ENCODE measurements at places on chromosomes 11 and 22.
A peak's percentile ranks its signal among the peaks of the same experiment; 100 is the strongest.

DNA sequence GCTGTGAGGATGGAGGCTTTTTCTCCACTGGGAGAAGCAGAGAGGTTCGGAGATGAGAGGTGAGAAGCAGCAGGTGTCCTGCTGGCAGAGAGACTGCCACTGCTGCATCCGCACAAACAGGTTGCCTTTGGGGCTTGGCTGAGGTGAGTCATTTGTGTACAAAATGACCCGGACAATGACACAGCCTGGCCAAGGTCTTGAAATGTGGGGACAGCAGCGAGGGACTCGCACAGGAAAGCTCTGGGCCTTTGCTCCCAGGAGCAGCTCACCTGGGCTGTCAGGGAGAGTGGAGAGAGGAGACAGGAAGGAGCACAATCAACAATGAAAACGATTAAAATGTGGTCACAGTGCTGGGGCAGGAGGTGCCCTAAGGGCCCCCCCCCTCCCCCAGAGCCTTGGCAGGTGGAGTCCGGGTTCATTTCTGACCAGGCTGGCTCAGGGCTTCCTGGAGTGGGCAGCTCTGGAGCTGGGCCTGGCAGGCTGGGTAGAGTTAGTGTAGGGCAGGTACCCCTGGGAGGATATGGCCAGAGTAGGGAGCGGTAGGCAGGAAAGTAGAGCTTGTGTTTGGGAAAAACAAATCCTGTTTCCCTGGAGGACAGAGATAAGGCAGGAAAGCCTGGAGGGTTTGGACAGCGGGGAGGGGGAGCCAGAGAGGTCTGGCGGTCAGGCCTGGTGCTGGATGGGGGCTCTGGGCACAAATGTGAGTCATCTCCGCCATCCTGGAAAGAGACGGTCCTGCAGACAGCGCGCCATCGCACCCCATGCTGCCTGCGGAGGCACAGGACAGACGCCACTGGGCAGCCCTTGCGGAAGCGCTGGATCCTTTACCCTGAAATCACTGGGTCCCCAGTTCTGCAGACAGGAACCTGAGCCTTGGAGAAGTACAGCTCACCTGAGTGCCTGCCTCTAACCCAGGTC is 37.8 kb upstream of the CELSR1 start:
- DNase-seq, result no peak

DNA sequence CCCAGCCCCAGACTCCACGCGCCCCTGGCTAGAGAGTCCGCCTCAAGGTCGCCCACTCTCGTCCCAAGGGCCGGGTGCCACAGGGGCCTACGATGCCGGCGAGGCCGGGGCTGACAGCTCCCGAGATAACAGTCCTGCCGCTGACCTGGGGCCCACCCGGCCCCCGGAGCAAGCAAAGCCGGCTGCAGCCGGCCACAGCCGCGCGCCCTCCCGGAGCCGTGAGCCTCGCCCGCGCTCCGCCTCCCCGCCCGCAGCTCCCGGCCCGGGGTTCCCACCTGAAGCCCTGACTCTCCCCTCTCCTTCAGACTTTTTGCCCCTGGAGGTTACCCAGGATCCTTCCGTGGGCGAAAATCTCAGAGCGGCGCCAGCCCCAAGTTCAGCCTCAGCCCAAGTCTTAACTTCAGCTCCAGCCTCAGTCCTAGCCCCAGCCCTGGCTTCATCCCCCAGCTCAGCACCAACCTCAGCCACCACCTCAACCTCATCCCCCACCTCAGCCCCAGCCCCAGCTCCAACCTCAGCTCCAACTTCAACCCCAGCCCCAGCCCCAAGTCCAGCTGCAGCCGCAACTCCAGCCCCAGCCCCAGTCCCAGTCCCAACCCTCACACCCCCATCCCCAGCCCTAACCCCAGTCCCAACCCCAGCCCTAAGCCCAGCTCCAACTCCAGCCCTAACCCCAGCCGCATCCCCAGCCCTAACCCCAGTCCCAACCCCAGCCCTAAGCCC is 1.7 kb downstream of the KLHDC7B start:
- no peak for DNase-seq

DNA sequence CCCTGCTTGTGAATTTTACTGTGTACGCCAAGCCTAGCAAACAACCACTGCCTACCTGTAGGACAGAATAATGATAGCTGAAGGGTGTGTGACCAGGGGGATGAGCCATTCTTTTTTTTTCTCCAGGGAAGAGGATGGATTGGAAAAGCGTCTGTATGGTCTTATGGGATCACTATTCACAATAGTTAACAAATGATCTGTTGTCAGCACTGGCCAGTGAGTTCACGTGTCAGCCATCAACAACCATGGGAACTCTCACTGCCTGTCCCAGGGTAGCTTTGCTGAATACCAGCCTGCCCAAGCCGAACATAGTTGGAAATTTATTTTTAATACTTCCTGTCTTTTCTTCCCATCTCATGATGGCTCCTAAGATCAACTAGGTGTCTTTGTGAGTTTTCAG is 170.2 kb downstream of the ST3GAL4 start:
- no peak for DNase-seq

DNA sequence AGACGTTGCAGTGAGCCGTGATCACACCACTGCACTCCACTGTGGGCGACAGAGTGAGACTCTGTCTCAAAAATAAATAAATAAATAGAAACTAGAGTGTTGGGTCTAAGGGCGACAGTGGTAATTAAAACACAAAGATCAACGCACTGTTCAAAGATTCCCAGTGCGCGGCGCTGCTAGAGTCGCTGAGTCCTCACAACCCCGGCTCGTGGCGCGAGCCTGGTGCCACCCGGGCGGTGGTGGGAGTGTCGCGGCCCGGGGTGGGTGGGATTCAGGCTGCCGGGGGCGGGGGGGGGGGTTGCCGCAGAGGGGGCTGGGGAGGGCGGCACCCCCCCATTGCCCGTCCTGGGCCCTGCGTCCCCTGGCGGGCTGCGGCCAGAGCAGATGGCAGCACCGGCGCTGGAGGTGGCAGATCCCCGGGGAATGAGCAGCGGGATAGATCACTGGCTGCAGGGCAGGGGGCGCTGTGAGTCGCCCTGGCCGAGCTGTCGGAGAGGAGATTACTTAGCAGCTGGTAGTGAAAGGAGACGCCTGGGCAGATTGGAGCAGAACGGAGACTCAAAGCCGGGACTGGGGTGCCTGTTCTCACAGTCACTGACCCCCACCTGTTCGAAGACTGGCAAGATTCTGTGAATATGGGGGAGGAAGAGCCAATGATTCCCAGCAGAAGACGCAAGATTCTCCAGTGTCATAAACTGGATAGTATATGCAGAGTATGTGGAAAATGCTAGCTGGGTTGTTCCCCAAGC is 30.2 kb upstream of the APOBEC3A start:
- DNase-seq, result peak; percentile 27

- DNase-seq, result no peak
These were observed 69.9 kb upstream of the RTL6 start for GRCh38 chr22:44567846-44568493.

DNA sequence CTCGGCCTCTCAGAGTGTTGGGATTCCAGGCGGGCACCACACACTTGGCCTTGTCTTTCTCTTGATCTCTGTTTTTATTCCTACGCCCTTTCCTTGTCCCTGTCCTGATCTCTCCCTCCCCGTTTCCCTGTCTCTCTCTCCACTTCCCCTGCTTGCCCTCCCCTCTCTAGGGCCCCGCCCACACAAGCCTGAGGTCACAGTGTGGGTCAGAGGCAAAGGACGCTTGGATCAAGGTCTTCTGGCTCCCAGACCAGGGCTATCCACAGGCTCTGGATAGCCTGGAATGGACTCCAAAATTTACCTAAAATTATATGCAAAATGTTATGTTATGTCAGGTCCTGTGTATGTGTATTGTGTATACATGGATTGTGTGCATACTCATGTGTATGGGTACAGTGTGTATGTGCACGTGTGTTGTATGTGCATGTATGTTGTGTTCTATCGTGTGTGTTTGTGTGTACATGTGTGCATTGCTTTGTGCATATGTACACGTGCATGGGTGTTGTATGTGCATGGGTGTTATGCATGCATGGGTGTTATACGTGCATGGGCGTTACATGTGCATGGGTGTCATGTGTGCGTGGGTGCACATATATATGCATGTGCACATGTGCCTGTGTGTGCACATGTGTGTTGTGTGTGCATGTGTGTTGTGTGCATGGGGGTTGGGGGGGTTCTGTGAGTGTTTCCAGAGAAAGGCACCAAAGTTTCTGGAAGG is 38.3 kb downstream of the TP53I11 start:
- DNase-seq, result no peak

DNA sequence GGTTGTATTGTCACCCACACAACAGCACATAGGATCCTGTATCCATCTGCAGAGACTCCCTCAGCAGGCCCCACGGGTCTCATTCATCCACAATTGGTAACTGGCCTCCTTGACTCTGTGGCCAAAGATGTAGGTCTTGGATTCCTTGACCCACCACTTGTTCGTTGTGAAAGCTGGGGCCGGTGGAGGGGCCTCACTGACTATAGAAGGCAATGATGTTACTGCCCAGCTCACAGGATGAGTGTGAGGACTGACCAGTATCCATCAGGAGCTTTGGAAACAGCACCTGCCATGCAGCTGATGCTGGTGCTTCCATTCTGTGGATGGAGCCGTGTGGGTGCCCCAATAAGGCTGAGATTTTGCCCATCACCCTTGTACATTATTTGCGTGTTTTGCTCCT is 615.7 kb downstream of the BRD1 start:
- no peak for DNase-seq

DNA sequence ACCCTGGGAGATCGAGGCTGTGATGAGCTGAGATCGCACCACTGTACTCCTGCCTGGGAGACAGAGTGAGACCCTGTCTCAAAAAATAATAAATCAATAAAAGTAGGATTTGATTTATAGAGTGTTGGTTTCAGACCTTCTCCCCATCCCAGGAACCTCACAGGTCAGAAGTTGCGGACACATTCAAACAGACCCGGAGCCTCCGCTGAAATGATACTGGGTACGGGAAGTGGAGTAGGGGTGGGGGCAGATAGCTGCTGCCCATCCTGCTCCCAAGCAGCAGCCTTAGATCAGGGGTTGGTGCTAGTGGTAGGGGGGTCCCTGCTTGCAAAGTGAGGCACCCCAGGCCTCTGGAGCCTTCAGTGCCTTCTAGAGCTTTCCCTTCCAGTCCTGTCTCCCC is 7.8 kb downstream of the PRDM11 start:
- DNase-seq, result no peak

GRCh38 chr11:104898685-104899013 is 389 bp upstream of the CASP12 start:
- no peak for DNase-seq

GRCh38 chr22:20060700-20061480 is 19.2 kb upstream of the DGCR8 start:
- no peak for DNase-seq

- no peak for DNase-seq
These were observed 54.0 kb downstream of the C11orf58 start for GRCh38 chr11:16792426-16792825.

DNA sequence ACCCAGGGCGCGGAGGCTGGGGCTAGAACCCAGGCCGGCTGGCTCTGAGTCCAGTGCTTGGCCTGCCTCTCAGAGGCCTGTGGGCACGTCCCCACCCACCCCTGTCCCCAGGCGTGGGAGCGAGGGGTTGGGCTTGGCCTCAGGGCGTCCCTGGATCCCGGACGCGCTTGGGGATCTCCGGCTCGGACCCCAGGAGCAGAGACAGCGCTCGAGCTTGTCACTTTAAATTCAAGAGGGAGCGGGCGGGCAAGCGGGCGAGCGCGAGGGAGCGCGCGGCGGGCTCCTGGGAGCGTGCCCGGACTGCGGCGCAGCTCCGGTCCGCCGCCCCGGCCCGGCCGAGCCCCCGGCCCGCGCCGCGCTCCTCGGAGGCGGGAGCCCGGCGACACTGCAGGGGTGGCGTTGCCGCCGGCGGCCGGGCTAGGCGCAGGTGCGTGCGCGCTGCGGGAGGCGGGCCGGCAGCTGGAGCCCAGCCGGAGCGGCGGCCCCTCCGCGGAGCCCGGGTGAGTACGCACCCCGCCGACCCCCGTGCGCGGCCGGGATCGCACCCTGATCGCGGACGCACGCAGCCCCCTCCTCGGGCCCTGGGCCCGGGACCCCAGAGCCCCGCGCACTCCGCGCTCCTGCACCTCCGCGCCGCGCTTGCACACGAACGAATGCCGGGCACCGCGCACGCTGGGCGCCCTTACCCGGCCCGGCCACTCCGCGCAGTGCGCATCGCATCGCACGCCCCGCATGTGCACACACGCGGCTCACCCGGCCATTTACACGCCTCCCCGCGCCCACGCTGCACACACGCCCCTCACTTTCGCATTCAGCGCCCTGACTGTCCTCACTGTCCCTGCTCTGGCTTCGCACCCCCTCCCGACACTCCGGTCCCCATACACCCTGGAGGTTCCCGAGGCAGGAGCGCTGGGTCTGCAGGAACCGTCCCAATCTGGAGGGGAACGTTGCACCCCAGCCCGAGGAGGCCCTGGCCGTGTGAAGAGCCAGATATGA is at the start of gene SYT12:
TSS of gene SYT12 (plus strand) at position 174 of the 996 bp plus-strand sequence. CDS start 7,011 bp downstream, outside the sequence.
- DNase-seq, result no peak

- DNase-seq, result no peak
These were observed 15.0 kb downstream of the TUB start for GRCh38 chr11:8095806-8096522.

All from kidney capillary endothelial cell (primary cell).